ENCODE measurements at places on chromosomes 1 and 21.

- DNase-seq, result peak; percentile 83
These were observed 2.8 kb downstream of the MYCL start for GRCh38 chr1:39898648-39899603.

DNA sequence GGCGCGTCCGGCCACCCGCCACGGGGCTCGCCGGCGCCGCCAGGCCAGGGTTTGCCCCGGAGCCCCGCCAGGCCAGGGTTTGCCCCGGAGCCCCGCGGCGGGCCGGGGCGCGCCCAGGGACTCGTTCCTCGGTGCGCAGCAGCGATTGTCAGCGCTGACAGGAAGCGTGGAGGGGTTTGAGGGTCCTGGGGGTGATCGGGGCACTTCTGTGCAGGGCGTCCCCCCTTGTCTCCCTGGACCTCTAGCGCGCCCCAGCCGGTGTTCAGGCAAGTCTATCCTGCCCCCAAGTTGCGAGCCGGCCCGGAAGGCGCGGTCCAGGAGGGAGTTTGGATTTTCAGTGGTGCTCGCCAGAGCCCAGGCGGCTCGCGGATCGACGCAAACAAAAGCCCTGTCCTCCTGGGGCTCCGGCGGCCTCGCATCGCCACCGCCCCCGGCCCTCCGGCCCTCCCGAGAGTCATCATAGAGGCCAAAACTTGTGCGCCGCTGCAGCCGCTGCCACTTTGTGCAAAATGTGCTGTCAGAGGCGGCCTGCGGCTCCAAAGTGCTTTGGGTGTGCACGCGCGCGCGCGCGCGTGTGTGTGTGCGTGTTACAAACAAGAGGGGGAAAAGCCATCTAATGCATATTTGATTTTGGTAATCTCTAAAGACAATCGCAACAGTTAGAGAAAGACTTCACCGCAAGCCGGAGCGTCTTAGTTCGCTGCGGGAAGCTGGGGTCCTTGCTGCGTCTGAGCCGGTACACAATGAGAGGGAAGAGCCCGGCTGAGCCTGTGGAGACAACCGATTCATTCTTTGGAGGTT is 1.0 kb downstream of the ROR1 start:
- peak; percentile 36 for DNase-seq

DNA sequence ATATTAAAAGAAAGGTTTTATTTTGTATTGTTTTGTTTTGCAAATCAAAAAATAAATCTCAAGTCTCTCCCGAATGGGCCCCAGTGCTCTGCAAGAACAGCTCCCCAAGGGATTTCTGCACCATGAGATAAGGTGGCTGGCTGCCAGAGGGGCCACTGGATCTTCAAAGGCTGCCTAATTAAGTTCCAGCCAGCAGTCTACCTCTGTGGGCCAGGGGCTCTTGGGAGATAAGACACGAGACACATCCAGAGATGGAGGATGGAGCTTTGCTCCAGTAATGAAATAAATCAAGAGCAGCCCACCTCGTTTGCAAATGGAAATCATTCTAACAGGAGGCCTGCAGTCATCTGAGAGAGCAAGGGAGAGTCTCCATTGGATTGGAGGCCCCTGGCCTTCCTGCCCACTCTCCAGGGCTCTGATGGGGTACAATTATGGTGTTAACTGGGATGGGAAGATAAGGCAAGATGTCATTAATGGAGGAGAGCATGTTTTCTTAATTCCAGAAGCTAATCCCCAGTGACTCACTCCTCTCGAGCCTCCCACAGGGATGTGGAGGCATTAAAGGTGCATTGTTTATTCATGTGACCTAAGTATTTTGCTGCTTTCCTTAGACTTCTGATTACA is 155.2 kb upstream of the KAZN start:
- no peak for DNase-seq

GRCh38 chr1:19057182-19057779 is 100.8 kb upstream of the IFFO2 start:
- no peak for DNase-seq

GRCh38 chr1:50427818-50428779 is 4.9 kb upstream of the DMRTA2 start:
- DNase-seq, result no peak

- DNase-seq, result no peak
These were observed 38.0 kb downstream of the PLXNA2 start for GRCh38 chr1:208206092-208206698.

DNA sequence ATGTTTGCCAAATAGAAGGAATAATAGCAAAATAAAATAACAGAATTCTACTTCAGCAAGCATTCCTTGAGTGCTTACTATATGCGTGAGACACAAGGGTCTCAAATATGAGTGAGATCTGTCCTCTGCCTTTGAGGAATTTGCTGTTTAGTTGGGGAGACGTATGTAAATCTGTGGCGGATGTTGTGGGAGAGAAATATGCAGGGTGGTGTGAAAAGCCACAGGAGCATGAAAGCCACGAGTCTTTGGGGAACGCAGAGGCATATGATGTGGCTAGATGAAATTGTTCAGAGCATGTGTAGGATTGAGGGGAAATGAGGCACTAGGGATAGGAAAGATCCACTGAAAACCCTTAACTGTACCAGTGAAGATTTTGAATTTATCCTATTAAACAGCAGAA is 244.4 kb downstream of the PBX1 start:
- no peak for DNase-seq

DNA sequence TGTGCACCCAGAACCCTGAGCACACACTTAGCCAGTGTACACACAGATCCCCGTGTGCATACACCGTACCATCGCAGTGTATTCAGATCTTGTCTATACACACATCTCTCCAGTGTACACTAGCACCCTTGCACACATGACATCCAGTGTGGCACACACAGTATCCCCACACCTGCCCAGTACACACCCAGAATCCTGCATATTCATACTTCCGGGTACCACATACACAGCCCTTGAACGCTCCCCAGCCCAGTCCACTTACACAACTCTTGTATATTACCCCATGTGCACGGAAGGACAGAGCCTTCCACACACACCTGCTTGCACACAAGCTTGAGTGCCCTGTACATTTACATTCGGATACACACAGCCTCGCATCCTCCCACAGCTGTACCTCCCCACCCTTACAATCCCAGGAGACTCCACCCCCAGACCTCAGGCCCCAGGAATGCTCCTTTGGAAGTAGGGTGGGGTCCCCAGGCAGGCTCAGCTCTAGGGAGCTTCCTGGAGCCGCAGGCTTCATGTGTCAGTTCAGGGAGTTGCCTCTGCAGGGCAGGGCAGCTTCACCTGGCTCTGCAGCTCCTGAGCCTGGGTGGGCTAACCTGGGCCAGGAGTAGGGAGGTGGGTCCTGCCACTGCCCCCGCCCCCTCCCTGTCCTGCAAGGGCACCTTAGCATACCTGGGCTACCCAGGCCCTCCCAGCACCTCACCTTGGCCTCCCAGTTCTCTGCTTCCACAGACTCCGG is 46.2 kb downstream of the AHDC1 start:
- no peak for DNase-seq

DNA sequence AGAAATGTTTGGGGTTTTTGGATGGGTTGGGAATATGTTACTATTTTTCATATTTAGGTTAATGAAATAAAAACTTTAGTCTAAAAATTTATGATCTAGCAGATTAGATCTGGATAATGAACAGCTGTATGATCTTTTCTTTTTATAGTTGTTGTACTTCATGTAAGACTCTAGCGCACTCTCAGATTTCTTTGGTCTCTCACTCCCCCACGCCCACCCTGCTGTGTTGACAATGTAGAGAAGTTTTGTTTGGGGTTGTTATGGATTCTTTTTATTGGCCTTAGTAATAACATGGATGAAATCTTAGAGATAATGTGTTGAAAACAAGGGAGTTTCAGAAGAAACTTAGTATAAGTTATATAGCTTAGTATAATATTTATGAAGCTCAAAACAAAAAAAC is 5.5 kb downstream of the KLF18 start:
- DNase-seq, result no peak
